ENCODE measurements at places on chromosomes 2 and 18.

DNA sequence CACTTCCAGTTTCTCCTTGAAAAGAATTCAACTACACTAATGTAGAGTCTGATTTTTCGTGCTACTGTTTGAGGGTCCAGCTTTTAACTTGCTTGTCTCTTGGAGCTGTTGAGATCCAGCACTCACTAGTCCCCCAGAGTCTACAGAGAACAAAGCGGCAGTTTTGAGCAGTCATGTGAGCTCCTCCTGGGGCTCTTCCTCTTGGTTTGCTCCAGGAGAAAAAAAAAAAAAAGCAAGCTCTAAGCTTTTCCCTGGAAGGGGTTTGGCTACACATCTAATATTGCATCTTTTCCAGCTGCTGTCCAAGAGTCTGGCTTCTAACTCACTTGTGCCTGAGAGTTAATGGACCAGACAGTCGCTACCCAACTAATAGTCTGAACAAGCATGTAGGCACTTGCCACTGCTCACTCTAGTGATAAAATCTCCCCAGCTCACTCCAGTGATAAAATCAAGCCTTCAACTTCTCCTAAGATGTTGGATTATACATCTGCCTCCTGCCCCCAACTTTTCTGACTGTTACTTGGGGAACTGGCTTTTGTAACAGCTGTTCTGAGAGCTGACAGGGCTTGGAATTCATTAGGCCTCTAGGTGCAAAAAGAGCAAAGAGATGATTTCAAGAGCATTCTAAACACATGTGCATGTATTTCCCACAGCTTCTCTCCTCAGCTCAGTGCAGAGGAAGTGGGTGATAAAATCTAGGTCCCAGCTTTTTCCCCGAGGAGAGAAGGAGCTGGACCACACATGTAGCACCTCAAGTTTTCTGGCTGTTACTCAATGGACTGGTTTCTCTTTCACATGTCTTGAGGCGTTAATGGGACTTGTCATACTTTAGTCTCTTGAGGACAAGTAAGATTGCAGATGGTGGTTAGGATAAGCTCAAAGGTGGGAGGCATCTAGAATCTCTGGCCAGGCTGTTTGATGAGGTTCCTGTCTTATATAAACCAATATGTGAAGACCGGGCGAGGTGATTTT, 750.5 kb downstream of the LRP1B start:
- DNase-seq: no peak

DNA sequence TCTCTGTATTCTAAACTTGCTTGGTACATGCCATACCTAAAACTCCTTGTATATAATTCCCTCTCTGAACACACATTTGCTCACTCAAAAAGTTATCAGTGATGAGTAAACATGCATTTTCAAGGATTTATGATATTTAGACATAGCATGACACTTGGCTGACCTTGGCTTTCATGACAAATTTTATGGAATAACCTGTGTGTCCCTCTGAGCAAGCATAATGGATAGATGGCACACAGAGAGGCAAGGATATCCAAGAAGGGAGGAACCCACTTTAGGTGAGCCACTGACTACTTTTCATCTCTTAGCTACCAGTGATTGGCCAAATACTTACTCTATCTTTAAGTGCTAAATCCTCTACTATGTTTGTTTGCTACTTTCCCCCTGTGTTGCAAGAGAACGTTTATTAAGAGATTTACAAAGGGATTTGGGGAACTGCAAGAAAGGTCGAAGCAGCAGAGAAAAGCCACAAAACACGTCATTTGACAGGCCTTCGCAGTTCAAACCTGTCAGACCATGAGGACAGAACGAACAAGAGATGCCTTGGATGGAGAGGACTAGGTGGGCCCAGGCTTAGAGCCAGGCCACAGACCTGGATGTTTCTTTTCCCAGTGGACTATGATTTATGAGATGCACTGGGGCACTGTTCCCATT, 379.9 kb downstream of the NBAS start:
- DNase-seq: no peak

GRCh38 chr18:62366992-62367391, 41.9 kb downstream of the TNFRSF11A start:
- no peak for DNase-seq

GRCh38 chr2:66566726-66567399, 131.9 kb downstream of the MEIS1 start:
- DNase-seq: no peak

DNA sequence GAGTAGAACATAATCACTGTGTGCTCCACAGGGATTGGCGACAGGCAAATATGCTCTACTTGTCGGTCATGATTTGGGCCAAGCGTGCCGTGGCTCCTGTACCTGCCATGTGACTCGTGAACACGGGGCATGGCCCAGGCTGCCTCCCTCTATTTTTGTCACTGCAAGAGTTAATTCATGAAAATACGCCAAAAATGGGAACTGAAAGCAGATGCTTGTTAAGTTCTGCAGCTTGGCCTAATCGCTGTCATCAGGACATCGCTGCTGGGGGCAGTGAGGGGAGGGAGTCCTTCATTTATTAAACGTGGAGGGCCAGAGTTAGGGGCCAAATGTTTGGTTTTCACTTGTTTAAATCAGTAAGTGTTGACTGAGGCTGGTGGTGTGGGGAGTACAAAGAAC, 177.8 kb downstream of the BCL2 start:
- no peak for DNase-seq

DNA sequence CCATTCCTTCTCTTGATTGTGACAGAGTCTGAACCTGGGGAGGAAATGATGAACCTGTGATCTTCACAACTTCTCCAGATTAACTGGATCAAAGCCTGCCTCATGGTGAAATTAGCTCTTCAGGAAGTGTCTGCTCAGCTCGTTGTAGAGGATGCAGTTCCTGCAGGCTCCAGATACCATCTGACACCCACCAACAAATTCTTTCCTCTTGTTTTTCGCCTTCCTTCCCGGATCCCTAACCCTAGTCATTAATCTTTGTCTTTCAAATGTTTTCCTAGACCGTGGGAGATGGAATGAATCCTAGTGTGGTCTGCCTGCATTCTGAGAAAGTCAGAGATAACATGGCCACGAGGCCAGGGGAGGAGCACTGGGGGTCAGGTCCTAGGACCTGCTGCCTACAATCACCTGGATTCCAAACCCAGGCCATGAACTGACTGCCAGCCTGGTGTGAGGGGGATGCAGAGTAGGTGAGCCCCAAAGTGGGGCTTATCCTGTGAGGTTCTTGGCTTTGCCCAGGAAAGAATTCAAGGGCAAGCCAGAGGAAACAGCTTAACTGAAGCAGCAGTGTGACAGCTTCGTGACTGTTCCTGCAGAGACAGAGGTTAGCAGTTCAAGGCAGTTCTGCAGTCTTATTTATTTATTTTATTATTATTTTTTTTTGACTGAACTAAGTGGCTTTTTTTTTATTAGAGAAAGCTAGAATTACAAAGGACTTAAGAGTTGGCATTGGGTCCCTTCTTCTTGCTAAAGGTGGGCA, 67.8 kb downstream of the DIPK1C start:
- no peak for DNase-seq

DNA sequence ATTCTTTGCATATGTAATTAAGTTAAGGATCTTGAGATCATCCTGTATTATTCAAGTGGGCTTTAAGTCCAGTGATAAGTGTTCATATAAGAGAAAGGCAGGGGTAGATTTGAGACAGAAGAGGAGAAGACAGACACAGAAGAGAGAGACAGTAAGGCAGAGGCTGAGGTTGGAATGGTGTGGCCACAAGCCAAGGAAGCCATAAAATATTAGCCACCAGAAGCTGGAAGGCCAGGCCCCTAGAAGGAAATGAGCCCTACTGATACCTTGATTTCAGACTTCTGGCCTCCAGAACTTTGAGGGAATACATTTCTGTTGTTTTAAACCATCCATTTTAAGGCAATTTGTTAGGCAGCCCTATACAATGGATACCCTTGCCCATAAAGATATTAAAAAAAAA, 66.9 kb upstream of the DLX2 start:
- no peak for DNase-seq

GRCh38 chr2:44392338-44392943, 30.7 kb downstream of the CAMKMT start:
- DNase-seq: no peak

DNA sequence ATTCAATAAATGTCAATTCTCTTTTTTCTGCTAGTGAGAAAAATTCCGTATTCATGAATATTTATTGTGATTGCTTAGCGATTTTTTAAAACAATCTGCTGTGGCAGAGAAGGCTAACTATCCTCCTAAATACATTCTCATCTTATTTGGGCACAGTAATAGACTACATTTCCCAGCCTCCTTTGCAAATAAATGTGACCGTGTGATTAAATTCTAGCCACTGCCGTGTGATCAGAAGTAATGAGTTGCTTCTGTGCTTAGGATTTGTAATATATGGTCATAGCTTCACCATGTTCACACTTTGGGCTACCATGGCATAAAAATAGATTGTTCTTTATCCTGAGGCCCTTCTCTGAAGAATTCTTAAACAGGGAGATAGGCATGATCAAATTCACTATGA, 179.6 kb downstream of the FAM124B start:
- no peak for DNase-seq

DNA sequence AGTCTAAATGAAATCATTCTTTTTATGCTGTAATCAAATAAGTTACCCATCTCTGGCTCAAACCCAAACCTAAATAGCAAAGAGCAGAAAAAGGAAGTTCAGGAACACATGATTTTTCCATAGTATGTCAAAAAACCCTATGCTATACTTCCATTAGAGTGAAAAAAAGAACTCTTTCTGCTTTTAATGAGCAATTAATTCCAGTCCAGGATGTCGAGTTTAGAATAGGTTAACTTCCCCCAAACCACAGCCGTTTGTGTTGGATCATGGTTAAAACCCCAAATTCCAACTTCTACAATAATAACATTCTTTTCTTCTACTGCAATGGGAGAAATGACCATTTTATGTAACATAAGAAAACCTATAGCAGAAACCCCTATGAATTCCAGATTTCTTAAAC, 171.1 kb upstream of the NRP2 start:
- no peak for DNase-seq

- DNase-seq: no peak
Measured at GRCh38 chr2:7604456-7604855, 687.2 kb downstream of the RNF144A start.

- no peak for DNase-seq
Measured at GRCh38 chr18:79200546-79201268, 131.5 kb downstream of the ATP9B start.

DNA sequence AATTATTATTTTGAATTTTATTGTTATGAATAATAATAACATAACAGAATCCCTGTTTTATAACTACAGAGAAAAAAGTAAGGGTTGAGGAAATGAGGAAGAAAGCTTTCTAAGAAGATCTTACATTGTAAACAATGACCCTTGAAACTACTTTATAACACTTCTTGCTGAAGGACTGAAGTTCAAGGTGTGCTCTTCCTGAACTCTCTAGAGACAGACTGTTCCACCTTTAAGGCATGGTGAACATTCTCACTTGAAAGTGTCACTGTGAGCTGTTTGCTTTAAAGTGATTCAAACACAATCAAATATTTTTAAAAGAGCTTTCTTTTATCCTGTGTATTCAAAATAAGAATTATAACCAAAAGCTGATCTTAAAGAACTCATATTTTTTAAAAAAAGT, 131.5 kb downstream of the DNAH7 start:
- no peak for DNase-seq

GRCh38 chr2:25977768-25978167, 4.5 kb downstream of the KIF3C start:
- no peak for DNase-seq

DNA sequence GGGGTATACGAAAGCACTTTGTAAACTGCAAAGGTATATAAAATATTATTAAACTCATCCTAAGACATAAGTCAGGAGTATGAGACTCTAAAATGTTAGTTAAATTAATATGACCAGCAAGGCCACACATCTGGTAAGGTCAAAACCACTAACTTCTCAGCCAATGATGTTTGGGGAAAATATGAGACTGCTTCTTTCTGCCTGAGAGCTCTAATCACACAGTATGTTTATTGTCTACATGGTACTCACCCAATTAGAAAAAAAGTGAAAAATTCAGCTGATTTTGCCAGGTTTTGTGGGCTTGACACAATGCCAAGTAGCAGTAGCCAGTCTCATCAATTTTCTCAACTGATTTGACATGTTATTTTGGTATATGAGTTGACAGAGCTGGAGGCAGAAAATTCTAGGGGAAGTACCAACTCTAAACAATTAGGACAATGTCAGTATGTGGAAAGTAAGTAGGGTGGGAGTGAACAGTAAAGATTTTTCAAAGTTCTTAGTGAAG, 87.3 kb downstream of the ALK start:
- no peak for DNase-seq

GRCh38 chr2:177726931-177727348, 334.4 kb downstream of the AGPS start:
- no peak for DNase-seq

- no peak for DNase-seq
Measured at GRCh38 chr2:199762963-199763362, 88.0 kb downstream of the FTCDNL1 start.

GRCh38 chr2:234003972-234004617, 46.4 kb upstream of the SPP2 start:
- DNase-seq: no peak

DNA sequence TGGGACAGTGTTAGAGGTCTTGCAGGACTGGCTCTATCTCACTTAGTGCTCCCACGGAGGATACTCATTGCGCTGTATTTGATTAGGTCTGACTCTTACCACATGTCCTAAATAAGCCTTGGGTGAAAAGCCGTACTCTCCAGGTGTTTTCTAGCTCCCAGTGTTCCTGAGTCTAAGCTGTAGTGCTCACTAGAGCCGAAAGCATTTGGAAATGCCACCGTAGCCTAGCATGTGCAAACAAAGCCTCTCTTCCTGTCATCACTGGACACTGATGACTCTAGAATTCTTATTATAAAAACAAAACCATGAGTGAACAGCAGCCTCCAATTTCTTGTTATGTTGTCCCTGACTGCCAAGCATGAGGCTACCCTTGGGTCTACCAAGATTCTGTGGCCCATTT, 206.2 kb downstream of the TPGS2 start:
- no peak for DNase-seq

DNA sequence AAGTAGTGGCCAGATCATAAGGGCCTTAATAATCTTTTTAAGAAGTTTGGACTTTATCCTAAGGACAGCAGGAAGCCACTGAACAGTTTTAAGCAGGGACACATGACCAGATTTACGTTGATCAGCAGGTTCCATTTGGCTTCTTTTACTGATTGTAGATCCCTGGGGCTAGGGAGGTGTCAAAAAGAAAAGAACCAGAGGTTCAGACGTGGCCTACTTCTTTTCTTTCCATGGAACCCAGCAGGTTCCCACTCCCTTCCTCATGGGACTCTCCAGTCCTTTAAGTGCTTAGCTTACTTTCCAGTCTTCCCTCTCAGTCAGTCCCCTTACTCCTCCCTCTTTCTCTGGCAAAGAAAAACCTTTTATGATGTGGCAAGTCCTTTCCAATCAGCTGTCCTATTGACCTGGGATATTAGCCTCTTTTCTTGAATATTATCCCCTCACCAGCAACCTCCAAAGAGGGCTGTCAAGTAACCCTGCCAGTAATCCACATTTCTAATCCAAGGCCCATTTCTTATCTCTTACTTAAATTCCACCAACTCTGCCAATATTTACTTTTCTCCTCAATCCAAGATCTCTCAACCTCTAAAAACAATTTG, 33.5 kb downstream of the NHEJ1 start:
- DNase-seq: no peak

GRCh38 chr2:69985688-69986087, 24.3 kb upstream of the ASPRV1 start:
- no peak for DNase-seq
